Esophagus mucosa (tissue), 1 donor: ENCODE measurements at places on chromosomes 4 and X. TPM values are rescaled to one million over a fixed set of nuclear protein-coding genes. Genes with fewer than 3 reads are reported as not detected.

DNA sequence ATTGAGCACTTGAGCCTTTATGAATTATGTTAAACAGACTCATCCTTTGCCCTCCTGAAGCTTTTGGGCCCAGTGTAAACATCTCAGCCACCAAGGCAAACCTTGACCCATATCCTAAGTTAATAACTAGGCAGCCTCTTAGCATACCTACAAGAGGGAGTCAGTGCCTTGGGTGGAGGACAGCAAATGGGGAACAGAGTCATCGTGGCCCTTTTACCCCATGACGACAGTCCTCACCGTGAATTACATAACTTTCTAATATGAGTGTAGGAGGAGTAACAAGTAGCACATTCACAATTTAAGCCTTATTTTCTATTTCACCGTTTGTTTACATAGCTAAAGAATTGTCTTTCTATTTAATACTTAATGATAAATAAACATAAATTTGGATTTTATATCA lies 16.8 kb downstream of the CLDN22 start:
- no peak for ATAC-seq

- no peak for ATAC-seq
Observed at GRCh38 chr4:145786261-145786660, 106.3 kb downstream of the C4orf51 start.

- ATAC-seq = no peak
Observed at GRCh38 chr4:118335324-118335723, 17.5 kb downstream of the PRSS12 start.

- ATAC-seq = no peak
Observed at GRCh38 chrX:8848911-8849310, 47.7 kb upstream of the FAM9A start.

Gene SPRY1
- total RNA-seq = 16.0 TPM
